Dermis microvascular lymphatic vessel endothelial cell (primary cell): ENCODE measurements at places on chromosomes 5 and 9. TPM values are rescaled to one million over a fixed set of nuclear protein-coding genes. Genes with fewer than 3 reads are reported as not detected.

The IGFBPL1 gene
- total RNA-seq = 0.13 TPM in 2 replicates

The GLRA1 gene
- total RNA-seq = not detected in 2 replicates

The ANXA1 gene
- 541 and 583 TPM in 2 replicates for total RNA-seq

The IL13 gene
- not detected in 2 replicates for total RNA-seq

The SAXO1 gene
- total RNA-seq = not detected in 2 replicates

The ACTBL2 gene
- total RNA-seq = not detected in 2 replicates

The LCN6 gene
- 0.13 TPM in 1 of 2 replicates, not detected in the other for total RNA-seq

The CDKN2A gene
- total RNA-seq = 4.2 and 6.3 TPM in 2 replicates

DNA sequence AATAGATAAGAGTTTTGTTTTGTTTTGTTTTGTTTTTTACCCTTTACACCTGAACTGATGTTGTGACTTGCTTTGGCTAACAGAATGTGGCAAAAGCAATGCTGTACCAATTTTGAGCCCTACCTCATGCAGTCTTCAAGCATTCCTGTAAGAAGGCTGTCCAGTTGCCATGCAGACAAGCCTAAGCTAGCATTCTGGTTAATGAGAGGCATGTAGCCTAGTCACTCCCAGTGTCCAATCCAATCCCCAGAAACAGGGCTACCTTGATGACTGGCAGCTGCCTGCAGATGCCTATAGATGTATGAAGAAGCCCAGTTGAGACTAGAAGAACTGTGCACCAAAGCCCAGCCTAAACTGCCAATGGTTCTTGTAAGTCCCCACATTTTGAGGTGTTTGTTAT, 9.4 kb upstream of the EFNA5 start:
- DNase-seq = no peak

DNA sequence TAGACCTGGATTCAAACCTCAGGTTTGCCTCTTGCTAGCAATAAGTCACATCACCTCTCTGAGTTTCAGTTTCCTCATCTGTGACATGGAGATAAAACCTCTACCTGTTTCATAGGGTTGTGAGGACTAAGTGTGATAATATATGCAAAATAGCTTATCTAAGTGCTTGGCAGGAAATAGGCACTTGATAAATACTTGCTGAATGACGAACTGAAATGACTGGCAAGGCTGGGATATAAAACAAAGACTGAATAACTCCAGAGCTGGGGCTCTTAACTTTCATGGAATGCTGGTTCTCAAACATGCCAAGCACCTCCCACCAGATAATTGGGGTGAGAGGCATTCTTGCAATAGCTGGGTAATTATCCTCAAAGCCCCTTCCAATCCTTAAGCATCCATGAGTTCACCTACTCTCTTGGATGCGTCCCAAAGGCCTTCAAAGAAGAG, 87.6 kb downstream of the ADRB2 start:
- peak; percentile 43 for DNase-seq

DNA sequence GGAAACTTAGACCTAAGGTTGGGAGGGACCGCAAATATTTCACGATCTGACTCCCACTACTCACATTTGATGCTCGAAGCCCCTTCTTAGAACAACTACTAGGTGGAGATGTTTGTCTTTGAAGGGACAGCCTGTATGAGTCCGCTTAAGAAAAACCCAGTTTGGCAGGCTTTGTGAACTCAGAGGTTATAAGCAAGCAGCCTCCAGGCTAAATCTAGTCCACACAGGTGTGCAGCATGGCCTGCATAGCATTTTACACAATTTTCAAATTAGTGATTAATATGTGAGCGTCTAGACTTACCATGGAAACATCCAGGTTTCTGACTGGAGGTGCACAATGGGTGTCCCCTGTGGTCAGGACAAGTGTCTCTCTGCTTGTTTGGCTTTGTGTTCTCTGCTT, 127.1 kb downstream of the KIF4B start:
- DNase-seq = no peak

- no peak for DNase-seq
Observed at GRCh38 chr5:158810615-158811014, 289.1 kb downstream of the EBF1 start.

DNA sequence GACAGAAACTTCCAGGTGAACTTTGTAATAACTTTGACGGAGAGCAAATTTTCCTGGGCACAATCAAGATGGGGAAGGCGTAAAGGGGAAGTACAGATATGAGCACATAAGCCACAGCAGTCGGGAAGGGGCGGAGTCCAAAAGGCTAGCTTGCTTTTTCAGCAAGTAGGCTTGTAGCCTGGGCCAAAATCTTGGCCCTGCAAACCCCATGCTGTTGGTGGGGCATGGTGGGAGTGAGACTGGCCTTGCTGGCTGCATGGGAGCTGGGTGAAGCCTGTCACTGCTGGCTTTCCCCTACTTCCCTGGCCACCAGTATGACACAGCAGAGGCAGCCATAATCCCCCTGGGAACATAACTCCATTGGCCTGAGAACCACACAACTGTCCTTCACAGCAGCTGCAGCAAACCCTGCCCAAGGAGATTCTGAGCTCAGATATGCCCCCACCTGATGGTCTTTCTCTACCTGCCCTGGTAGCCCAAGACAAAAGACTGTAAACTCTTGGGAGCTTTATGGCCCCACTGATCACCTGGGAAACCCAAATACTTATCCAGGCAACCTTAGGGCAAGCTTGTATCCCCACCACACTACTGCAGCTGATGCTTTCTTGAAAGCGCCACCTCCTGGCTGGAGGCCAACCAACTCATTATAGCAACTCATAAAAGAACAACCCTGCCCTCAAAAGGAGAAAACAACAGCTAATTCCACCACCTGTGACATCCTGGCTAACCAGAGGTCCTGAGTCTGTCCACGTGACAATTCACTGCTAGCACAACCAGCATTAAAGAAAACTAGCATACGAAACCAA, 24.0 kb downstream of the DCTN4 start:
- DNase-seq = no peak

GRCh38 chr9:110125207-110125751, 82.7 kb downstream of the C9orf152 start:
- DNase-seq = no peak

DNA sequence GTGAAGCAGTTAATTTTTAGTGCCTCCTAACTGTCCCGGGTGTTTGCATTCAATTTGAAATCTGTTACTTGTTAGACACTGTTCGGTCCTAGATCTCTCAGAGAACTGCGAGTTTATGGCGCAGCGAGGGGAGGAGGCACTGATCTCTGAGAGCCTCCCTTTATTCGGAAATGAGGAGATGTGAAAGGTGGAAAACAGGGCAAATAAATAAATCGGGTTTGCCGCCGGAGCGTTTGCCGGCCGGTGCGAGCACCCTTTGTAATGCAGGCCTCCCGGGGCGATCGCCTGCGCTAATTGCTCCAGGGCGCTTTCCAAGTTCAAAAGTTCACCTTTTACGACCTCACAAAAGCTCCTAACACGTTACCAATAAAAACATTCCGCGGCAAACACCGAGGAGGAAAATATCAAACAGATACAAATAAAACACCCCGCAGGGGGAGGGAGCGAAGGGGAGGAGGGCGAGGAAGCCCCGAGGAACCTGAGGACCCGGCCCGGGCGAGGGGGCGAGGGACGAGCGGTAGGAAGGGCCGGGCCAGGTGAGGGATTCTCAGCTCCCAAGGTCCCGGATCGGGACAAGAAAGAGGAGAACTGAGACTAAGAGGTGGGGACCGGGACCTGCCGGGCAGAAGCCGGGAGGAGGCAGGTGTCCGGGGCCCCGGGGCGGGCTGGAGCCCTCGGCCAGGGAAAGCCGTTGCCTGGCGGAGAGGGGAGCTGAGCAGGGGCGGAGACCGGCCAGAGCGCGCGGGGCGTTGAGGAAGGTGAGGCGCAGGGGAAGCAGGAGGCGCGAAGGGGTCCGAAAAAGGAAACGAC, 1.4 kb downstream of the NR6A1 start:
- DNase-seq = no peak

- no peak for DNase-seq
Observed at GRCh38 chr9:80775530-80775929, 913.8 kb downstream of the TLE1 start.

- DNase-seq = peak; percentile 84
Observed at GRCh38 chr5:132839426-132840301, 9.2 kb upstream of the SHROOM1 start.

GRCh38 chr9:86079865-86080469, 19.4 kb downstream of the GOLM1 start:
- DNase-seq = no peak

GRCh38 chr5:54942064-54942778, 43.2 kb downstream of the ESM1 start:
- peak; percentile 96 for DNase-seq

DNA sequence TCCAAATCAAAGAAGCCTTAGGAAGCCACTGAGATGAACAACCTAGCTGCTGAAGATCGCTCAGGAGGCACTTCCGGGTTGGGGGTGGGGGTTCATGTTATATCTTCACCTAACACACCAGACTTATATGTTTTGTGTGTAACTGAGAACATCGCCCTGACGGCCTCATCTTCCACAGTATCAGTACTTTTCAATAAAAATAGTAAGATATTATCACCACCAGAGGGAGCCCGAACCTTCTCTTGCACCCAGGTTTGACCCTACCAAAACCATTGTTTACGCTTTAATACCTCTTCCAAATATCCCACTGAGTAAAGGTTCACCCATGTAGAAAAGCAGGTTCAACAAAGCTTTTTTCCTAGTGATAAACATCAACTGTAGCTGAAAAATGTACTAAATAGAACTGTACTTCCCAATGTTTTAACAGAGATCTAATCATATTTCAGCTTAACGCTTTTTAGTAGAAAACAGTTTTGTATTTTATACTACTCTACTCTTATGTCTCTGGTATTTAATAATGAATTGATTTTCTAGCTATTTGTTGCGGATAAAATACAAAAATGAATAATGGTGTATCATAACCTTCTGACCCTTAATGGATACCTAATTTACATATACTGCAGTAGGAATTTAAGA, 244.0 kb downstream of the EPB41L4A start:
- peak; percentile 59 for DNase-seq

GRCh38 chr5:122237906-122238305, 74.1 kb upstream of the SNCAIP start:
- no peak for DNase-seq

DNA sequence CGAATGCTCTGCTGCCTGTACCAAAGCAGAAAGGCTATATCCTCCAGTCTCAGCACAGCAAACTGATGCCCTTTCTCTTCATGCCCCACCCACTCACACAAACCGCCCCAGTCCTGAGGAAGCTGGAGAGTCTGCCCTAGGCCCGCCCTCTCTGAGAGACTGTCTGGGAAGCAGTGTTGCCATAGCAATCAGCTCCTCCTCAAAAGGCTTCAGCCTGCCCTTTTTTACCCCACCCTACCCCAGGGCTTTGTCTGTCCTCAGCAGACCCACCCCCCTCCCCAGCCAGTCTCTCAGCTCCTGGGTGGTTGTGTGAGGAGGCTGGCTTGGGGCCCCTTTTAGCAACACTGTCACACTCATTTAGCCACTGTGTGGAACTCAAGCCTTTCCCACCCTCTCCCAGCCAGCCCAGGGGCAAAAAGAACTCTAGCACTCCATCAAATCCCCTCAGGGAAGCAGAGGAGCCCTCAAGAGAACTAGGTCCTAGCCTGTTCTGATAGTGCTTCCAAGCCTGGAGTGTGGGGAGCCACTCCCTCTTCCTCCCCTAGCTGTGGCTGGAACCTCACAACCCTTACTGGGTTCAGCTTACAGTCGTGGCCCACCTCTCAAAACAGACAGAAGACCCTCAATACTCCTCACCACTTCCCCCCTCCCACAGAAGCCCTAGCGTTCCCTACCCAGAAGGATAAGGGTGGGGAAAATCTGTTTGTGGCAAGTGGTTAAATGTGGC, 1.4 kb downstream of the ATOSB start:
- DNase-seq = peak; percentile 91

DNA sequence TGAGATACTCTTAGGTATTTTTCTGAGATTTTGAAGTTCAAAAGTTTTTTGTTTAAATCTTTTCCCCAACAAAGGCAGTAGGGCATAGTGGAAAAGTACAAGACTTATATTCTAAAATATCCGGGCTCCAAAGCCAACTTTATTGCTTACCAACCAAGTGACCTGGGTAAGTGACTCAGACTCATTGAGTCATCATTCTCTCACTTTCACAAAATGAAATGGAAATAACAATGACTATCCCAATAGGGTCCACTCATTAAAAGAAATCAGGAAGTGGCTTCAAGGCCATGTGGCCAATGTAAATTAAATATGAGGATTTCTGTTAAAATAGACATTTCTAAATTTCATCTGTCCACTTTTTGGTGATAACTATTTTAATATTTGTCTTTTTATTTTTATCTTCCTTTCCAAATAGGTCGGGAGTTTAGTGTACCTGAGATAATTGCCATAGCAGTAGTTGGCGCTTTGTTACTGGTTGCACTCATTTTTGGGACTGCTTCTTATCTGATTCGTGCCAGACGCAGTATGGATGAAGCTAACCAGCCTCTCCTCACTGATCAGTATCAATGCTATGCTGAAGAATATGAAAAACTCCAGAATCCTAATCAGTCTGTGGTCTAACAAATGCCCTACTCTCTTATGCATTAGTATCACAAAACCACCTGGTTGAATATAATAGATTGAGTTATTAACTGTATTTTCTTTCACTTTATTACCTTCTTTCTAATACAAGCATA, 15.5 kb downstream of the TYRP1 start:
- peak; percentile 91 for DNase-seq

GRCh38 chr5:167786871-167787578, 504.4 kb upstream of the WWC1 start:
- DNase-seq = no peak

- no peak for DNase-seq
Observed at GRCh38 chr9:18357321-18357720, 116.6 kb upstream of the ADAMTSL1 start.

DNA sequence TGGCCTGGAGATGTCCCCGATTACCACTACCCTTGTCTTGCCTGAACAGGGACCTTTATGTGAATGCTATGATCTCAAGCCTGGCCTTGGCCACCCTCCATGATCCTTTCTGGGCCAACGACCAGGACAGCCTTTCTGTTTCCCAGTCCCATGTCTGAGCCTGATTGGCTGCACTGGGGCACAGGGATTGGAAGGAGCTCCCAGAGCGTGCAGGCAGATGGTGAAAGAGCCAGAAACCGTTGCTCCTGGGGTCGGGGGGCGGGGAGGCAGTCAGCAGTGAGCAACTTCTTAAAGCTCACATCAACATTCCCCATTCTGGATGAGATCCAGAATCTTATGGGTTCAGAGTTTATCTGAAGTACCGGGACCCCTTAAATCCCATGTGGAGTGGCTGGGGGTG, 84.4 kb downstream of the INSYN2B start:
- DNase-seq = no peak

DNA sequence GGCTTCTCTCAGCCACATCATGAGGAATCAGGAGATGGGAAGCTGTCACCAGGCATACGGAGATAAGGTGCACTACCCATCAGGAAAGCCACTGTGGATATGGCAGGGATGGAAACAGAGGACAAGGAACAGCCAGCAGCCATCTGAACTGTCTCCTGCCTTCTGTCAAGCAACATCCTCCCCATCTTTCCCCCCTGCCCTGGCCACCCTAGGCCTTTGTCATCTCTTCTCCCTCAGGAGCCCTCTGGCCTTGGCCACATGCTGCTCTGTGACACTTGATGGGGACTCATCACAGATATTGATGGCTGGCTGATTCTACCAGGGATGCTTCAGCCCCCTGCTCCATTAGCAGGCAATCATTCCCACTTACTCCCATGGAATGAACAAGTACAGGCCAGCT, 21.1 kb upstream of the MEIKIN start:
- no peak for DNase-seq
